ENCODE measurements at places on chromosomes 6 and 20.

DNA sequence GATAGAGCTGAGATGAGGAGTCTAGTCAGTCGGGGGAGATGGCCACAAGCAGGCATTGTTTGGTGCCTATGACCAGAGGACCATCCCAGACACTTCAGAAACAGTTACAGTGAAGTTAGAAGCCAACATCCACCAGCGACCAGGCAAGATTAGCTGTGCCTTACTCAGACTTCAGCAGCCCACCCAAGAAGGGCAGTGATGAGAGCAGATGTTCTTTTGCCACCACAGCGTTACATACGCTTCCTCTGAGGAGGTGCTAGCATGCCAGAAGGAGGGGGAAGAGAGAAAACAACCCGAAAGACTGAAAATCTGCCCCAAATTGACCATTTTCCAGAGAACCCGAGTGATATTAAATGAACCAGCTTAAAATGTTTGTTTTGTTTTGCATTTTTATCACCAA is 186.8 kb downstream of the PRL start:
- no peak for DNase-seq

- DNase-seq, result no peak
Observed at GRCh38 chr6:20838113-20838512, 303.9 kb downstream of the CDKAL1 start.

- DNase-seq, result no peak
Observed at GRCh38 chr6:166006900-166007301, 160.8 kb downstream of the TBXT start.

- no peak for DNase-seq
Observed at GRCh38 chr6:10831609-10832008, 6.7 kb downstream of the MAK start.

GRCh38 chr20:58330249-58330648 is 20.7 kb downstream of the RAB22A start:
- DNase-seq, result no peak

DNA sequence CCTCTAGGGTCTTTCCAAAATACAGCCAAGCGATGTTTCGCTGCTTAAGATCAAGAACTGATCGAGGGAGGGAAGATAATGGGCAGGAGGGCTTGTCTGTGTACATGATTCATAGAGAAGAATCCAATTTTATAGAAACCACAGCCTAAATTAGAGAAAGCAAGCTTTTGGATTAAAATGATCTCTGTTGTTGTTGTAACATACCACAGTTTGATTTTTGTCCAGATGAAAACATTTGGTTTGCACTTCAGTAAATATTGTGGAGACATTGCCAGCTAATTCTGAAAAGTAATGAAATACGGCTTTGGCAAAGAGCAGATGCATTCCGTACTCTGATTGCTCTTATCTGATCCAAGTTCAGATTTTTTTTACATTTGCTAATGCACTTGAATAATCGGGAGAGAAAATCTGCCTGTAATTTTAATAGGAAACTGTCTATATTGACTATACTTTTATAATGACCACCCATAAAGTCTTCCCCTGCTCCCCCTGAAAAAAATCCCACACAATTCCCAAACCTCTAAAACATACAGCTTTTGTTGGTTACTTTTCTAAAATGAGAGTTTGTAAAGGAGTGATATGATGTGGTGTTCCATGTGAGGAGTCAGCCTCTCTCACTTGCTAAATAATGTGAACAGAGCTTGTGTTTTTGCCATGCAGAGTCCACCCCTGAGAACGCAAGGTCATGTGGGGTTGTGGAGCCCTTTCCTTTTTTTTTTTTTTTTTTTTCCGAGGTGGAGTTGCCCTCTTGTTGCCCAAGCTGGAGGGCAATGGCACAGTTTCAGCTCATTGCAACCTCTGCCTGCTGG is 199.9 kb downstream of the DTNBP1 start:
- no peak for DNase-seq

GRCh38 chr20:43752051-43752360 is 25.2 kb upstream of the GTSF1L start:
- no peak for DNase-seq

GRCh38 chr6:108363889-108364313 is 69.0 kb downstream of the AFG1L start:
- DNase-seq, result no peak

- no peak for DNase-seq
Observed at GRCh38 chr6:3937438-3937837, 88.3 kb downstream of the FAM50B start.

DNA sequence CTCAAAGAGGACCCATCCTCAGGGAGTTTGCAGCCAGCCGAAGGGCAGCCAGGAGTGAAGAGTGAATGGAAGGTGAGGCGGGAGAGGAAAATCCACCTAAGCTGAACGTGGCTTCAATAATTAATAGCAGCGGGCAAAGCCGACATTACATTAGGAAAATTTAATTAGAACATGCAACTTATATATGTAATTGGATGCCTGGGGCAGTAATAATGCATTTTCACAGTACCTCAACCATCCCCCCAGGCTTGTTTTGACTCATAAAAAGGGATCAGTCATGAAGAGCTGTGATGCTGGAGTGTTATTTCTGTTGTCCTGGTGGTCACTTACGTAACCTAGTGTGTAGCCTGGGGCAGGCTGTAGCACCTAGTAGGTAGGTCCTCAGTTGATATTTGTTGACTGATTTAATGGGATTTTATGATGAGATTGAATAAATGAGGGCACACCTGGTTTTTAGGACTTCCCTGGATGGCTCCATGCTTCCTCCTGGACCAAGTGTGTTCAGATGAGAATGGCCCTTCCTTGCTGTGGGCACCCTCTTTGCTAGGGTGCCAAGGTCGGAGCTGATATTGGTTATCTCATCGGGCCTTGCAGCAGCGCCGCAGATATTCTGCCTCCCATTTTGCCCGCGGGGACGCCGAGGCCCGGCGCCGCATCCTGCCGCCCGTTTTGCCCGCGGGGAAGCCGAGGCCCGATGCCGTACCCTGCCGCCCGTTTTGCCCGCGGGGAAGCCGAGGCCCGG is 128.8 kb downstream of the CDH26 start:
- no peak for DNase-seq

- no peak for DNase-seq
Observed at GRCh38 chr20:53149148-53149889, 177.2 kb downstream of the TSHZ2 start.

DNA sequence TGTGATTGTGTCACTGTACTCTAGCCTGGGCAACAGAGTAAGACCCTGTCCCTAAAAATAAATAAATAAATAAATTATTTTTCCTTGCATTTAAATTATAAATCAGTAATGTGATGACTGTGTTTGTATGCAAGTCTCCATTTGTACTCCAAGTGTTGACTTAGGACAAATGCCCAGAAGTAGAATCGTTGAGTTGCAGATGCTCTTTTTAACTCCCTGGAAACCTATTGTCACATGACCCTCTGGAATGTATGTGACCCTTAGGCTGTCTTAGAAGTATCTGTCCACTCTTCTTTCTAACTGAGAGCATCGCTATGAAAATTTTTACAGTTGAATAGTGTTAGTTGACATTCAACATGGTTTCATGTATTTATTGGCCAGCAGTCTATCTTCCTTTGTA is 18.8 kb downstream of the OR2A4 start:
- DNase-seq, result no peak

- no peak for DNase-seq
Observed at GRCh38 chr6:149095842-149096241, 221.7 kb upstream of the TAB2 start.
